ENCODE measurements at places on chromosomes 2 and 18.

DNA sequence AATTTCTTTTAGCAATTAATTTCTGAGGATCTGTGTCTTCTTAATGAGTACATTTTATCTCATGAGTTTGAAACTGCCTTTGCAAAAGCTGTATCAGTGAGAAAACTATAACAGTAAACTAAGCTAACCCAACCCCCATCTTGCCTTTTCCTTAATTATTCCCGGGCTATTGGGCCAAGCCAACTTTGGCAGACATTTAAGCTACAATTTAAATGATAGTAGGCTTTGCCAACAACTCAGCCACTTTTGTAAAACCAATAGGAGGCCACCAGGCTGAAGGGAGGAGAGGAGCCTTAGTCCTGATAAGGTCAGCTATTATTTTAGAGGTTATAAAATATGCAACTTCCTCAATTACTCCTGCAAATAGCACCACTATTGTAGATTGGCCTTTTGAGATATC, 218.0 kb upstream of the KCNJ3 start:
- no peak for DNase-seq

DNA sequence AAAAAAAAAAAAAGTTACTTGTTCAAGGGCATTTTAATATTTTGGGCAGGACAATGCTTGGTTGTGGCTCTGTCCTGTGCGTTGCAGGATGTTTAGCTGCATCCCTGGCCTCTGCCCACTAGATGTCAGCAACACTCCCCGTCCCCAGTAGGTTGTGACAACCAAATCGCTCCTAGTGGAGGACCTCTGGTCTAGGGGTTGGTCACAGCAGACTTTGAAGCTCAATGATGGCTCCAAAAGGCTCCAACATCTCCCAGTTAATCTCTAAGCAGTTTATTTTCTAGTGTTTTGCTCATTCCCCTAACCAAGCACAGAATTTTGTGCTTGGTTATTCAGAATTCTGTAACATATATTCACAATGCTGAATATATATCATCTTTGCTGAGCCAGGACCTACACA, 67.0 kb downstream of the CHRNA1 start:
- DNase-seq = peak; percentile 77

GRCh38 chr2:64904413-64905329, 84.5 kb upstream of the SLC1A4 start:
- DNase-seq = no peak

- DNase-seq = no peak
Measured at GRCh38 chr2:126835831-126836230, 62.9 kb upstream of the TEX51 start.

GRCh38 chr2:234555161-234555560, 58.3 kb upstream of the ARL4C start:
- no peak for DNase-seq

DNA sequence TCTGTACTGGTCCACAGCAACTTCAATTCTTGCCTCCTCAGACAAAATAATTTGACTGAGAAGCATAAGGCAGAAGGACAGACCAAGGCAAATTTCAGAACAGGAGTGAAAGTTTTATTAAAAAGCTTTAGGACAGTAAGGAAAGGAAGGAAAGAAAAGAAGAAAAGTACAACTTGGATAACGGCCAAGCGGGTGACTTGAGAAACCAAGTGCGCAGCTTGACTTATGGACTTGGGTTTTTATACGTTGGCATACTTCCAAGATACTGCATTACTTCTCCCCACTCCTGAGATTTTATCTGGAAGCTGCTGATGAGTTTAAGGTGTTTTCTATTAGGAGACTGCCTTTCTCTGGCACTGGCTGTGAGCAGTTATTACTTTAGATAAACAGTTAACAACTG, 64.7 kb downstream of the CCDC178 start:
- no peak for DNase-seq

- no peak for DNase-seq
Measured at GRCh38 chr18:54911551-54911950, 47.7 kb downstream of the CCDC68 start.

DNA sequence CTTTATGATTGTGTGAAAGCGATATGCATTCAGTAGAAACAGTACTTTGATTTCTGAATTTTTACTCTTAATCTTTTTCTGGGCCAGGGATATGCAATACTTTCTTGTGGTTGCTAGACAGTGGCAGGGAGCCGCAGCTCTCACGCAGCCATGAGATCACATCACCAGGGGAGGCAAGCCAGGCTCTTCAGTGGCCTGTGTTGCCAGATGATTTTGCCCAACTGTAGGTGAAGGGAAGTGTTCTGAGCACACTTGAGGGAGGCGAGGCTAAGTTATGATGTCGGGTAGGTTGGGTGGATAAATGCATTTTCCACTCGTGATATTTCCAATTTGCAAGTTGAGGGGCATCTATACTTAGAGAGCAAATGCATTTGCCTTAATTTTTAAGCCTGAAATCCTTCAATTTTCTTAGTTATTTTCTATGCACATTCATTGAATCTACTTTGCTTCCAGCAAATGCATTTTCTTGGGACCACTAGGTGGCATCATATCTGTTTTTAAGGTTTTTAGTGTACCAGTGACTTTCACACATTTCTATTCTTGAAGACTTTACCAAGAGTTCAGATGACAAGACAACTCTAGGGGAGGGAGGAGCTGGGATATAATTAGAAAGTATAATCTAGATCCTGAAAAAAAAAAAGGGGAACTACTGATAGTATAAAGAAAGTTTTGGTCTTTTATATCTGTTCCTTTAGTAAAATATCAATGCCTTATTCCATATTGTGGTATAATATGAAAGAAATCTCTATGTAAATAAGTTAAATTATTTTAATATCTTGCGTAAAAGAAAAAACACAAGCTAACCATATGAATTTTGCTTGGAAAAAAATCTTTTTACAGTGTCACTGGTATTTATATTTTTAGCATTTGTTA, 643.3 kb downstream of the SOCS6 start:
- peak; percentile 15 for DNase-seq

DNA sequence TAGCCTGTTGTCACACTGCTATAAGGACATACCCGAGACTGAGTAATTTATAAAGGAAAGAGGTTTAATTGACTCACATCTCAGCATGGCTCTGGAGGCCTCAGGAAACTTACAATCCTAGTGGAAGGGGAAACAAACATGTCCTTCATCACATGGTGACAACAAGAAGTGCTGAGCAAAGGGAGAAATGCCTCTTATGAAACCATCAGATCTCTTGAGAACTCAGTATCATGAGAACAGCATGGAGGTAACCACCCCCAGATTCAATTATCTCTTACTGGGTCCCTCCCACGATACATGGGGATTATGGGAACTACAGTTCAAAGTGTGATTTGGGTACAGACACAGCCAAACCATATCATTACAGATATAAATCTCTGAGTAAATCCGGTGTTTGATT, 148.7 kb downstream of the PRPF40A start:
- DNase-seq = no peak

DNA sequence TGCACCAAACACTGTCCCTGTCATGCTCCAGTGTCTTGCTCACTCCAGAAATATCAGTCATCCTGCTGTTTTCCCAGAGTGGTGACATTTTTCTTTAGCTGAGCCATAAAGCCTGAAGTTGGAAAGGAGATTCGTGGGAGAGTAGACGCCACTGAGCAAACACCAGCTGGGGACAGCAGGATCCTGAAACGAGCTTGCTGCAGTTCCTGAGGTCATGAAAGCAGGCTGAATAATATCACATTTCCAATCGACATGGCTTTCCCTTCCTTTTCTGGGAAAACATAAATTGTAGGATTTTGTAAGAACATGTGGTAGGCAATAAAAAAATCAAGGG, 276.4 kb downstream of the CDCA7 start:
- DNase-seq = no peak

DNA sequence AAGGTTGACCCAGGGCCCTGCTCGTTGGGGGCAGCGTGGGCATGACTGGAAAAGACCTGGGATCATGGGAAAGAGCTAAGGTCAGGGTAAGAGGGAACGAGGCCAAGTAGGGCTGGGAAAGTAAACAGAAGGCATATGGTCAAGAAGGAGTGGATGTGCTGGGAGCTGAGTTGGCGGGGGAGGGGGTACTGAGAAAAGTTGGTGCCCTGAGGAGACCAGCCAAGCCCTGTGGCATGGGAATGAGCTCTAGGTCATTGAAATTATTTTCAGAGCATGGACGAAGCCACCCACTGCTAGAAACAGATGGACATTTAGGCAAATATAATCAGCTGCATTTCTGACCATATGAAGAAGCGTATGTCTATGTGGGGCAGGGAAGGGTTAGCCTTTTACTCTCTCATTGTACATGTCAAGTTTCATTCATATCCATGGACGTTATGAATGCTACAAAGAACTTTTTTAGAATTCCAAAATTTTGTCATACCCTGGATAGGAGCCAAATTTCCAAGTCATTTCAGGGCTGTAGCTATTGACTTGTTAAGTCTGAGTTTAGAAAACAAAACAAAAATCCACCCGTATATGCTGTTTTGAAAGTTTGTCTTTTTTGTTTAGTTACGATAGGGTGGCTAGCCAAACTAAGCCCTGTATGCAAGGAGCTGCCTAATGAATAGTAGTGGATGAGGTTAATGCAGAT, 19.1 kb downstream of the MAPRE2 start:
- DNase-seq = no peak

DNA sequence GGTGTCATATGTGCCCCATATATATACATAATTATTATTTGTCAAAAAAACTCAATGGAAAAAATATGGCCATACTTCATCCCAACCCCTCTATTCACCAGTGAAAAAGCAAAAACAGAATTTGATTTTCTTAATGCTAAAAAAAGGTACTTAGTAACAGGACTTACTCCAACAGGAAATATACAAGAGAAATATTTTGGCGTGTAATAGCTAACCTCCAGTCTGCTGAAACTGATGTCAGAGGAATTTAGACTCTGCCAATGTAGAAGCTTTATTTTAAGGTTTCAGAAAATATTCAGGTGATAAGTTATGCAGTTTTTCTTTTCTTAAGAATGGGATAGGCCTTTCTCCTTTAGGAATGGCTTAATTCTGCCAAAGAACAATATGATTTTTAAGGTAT, 72.6 kb downstream of the TMEFF2 start:
- DNase-seq = no peak

GRCh38 chr2:3958969-3959368, 255.6 kb downstream of the DCDC2C start:
- no peak for DNase-seq

DNA sequence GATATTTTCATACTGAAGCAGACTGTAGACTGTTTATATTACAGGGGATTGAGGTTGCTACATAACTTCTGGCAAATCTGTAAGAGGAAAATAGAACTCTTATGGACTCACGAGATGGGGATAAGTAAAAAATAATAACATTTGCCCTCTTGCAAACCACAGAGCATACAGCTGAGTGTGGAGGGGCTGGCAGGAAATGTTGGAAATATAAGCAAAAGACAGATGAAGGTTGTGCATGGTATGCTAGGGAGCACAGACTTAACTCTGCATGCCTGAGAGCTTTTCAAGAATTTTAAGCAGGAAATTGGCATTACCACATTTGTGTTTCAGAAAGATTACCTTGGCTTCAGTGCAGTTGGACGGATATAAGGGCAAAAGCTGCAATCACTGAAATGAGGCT, 411.1 kb downstream of the RAD51AP2 start:
- DNase-seq = no peak

Data from GM10248 (cell line).